Kidney (tissue), 22 donors: ENCODE measurements at places on chromosomes 1 and 21. TPM values are rescaled to one million over a fixed set of nuclear protein-coding genes. Genes with fewer than 3 reads are reported as not detected.

HCN3 gene
- 3.3 TPM for total RNA-seq

NBPF10 gene
- 3.8 TPM for total RNA-seq

GRCh38 chr1:15236321-15236721 is 10.7 kb upstream of the FHAD1 start:
- no peak overlapping the region for H3K4me3 ChIP-seq
- H3K27ac ChIP-seq, result no peak overlapping the region
- no peaks in the 10 kb centered on the region for H3K27me3 ChIP-seq
- H3K36me3 ChIP-seq, result no peaks in the 10 kb centered on the region

DNA sequence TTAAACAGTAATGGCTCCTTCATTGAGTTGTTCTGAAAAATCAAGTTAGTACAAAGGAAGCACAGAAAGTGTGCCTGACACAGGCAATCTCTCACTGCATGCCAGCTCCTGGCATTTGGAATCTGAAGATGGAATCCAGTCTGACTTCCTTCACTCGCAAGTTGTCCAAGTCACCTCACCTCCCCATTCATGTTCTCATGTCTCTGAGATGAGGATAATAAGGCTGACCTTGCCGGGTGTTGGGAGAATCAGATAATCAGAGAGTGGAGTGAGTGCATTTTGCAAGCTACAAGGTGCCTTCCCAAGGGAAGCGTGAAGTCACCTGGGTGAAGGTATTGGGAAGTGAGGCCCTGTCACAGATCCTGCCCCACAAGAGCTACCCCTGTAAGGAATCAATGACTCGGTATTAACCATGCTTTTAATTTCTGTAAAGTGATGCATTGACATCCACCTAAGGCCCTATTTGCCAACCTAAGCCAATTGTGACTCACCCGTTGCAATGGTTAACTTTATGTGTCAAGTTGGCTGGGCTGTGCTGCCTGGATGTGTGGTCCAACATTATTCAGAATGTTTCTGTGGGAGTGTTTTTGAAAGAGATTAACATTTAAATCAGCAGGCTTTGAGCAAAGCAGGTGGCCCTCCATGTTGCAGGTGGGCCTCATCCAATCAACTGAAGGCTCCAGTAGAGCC is 62.5 kb upstream of the TARBP1 start:
- H3K27ac ChIP-seq, result no peak overlapping the region
- peaks cover 52% of the 10 kb centered on the region for H3K4me1 ChIP-seq
- no peaks in the 10 kb centered on the region for H3K36me3 ChIP-seq
- peak; percentile 25 for DNase-seq

GRCh38 chr1:86774305-86775295 is 70.2 kb downstream of the SH3GLB1 start:
- no peak overlapping the region for H3K27ac ChIP-seq
- peak; percentile 93 for DNase-seq
- H3K4me1 ChIP-seq, result no peaks in the 10 kb centered on the region
- no peaks in the 10 kb centered on the region for H3K36me3 ChIP-seq
- H3K27me3 ChIP-seq, result no peaks in the 10 kb centered on the region

GRCh38 chr1:31661856-31662255 is 17.2 kb upstream of the PEF1 start:
- no peaks in the 10 kb centered on the region for H3K4me1 ChIP-seq
- H3K27ac ChIP-seq, result no peak overlapping the region
- no peaks in the 10 kb centered on the region for H3K27me3 ChIP-seq

OPRD1 gene
- not detected for total RNA-seq

- no peaks in the 10 kb centered on the region for H3K27me3 ChIP-seq
- DNase-seq, result no peak
- H3K4me3 ChIP-seq, result no peak overlapping the region
- no peak overlapping the region for H3K27ac ChIP-seq
- no peaks in the 10 kb centered on the region for H3K4me1 ChIP-seq
- H3K36me3 ChIP-seq, result no peaks in the 10 kb centered on the region
Measured at GRCh38 chr1:29880556-29880955, 644.2 kb downstream of the PTPRU start.

- peak; percentile 13 for DNase-seq
- H3K4me3 ChIP-seq, result no peak overlapping the region
- no peaks in the 10 kb centered on the region for H3K36me3 ChIP-seq
- H3K4me1 ChIP-seq, result no peaks in the 10 kb centered on the region
- no peak overlapping the region for H3K27ac ChIP-seq
Measured at GRCh38 chr1:81512252-81513003, 288.3 kb upstream of the ADGRL2 start.

DNA sequence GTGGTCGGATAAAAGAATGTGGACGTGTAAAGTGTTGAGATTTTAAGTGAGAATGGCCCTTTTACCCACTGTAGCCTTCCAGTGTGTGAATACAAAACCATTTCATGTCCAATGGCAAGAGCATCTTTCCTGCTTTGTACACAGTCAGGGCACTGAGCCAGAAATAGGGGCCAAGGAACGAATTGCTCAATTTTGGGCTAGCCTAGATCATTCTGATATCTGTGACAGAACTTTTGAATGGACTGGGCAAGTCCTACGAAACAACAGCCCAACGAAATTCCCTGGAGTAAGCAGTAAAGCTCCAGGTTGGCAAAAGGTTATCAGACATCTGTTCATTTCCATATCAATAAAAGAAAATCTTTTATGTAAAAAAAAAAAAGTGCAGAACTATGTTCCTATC is 5.5 kb downstream of the KIF26B start:
- H3K4me3 ChIP-seq, result no peak overlapping the region
- H3K27ac ChIP-seq, result no peak overlapping the region
- no peaks in the 10 kb centered on the region for H3K27me3 ChIP-seq
- DNase-seq, result no peak
- no peaks in the 10 kb centered on the region for H3K4me1 ChIP-seq

- peak overlapping the region; percentile 14 for H3K27ac ChIP-seq
- no peaks in the 10 kb centered on the region for H3K4me1 ChIP-seq
- no peaks in the 10 kb centered on the region for H3K27me3 ChIP-seq
- DNase-seq, result no peak
- no peak overlapping the region for H3K4me3 ChIP-seq
Measured at GRCh38 chr1:164659621-164660411, 100.8 kb downstream of the PBX1 start.

DNA sequence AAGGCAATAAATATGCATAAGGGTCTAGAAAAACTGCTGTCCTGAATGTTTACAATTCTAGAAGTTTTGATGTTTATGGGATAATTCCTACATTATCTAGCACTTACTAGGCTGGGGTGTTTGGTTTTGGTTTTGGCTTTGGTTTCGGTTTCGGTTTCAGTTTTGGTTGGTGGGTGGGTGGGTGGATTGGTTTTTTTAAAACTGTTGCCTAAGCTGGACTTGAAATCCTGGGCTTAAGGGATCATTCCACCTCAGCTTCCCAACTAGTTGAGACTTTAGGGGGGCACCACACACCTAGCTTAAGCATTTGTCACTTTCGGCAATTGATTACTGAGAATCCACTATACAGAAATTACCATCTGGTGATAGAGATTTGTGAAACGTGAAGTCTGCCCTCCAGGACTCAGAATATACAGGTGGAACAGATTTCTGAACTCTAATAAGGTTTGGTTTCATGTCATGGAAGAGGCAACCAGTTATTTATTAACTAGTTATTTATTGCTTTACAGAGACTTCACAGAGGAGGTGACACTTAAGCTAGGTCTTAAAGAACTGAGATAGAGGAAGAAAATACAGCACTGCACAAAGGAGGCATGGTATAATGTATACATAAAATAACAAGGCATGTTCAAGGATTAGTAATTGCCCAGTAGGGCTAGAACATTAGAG is 69.6 kb downstream of the PIK3R3 start:
- no peaks in the 10 kb centered on the region for H3K27me3 ChIP-seq
- peaks cover 7% of the 10 kb centered on the region for H3K36me3 ChIP-seq
- DNase-seq, result peak; percentile 17

DNA sequence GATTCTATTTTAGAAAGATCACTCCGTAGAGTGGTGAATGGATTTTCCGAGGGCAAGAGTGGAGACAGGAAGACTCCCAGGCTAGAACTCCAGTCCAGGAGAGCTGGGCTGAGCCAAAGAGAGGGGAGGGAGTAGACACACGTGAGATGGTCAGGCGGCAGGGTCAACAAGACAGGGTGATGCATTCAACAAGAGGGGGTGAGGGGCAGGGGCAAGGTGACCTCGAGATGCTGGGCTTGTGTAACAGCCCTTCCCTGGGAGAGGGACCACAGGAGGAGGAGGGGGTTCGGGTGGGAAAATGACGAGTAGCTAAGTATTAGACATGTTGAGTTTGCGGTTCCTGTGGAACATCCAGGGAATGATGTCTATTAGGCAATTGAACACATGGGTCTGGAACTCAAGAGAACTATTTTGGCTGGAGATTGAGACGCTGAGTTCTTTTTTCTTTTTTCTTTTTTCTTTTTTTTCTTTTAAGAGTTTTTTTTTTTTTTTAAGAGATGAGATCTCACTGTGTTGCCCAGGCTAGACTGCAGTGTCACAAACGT is 13.3 kb downstream of the RSPO1 start:
- no peak overlapping the region for H3K4me3 ChIP-seq
- no peak for DNase-seq
- H3K27me3 ChIP-seq, result no peaks in the 10 kb centered on the region
- H3K27ac ChIP-seq, result no peak overlapping the region
- no peaks in the 10 kb centered on the region for H3K36me3 ChIP-seq
- H3K4me1 ChIP-seq, result no peaks in the 10 kb centered on the region

DNA sequence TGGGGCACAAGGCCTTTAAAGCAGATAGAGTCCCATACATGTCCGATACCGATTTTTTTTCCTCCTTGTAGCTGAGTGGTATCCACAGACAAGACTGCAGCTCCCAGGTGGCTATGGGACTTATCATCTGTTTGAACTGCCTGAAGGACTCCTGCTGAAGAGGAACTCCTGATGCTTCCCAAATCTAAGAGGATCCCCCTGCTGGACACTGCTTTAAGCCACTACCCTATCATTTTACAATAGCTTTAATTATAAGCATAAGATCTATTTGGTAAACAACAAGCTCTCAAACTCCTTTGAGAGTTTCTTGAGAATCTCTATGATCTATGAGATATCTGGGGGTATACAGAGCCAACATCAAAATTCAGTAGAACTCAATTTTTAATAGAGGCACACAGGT is 11.7 kb downstream of the NDC1 start:
- H3K27me3 ChIP-seq, result no peaks in the 10 kb centered on the region
- no peak for DNase-seq

HTR6 gene
- not detected for total RNA-seq

FCRL2 gene
- 2.5 TPM for total RNA-seq

SV2A gene
- total RNA-seq, result 4.5 TPM

GRCh38 chr1:151817353-151817730 is 12.1 kb upstream of the LINGO4 start:
- H3K27ac ChIP-seq, result no peak overlapping the region
- H3K36me3 ChIP-seq, result peaks cover 40% of the 10 kb centered on the region
- no peak overlapping the region for H3K4me3 ChIP-seq

- H3K4me3 ChIP-seq, result no peak overlapping the region
- no peak for DNase-seq
- no peak overlapping the region for H3K27ac ChIP-seq
- no peaks in the 10 kb centered on the region for H3K4me1 ChIP-seq
Measured at GRCh38 chr1:121408354-121408753, 223.6 kb downstream of the SRGAP2C start.

DNA sequence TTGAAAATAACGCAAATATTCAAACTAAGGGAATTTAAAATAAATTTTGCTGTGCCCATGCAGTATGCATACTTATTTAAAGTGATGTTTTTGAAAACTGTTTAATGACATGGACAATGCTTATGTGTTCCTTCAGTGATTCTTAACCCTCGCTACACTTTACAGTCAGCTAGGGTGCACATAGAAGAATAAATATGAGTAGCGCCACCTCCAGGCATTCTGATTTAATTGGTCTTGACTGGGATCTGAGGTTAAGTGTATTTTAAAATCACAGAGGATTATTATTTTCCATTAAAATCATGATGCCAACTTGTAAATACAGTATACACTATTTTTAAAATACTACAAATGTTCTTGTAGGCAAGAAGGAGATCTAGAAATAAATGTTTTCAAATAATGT is 373.5 kb upstream of the ADGRL4 start:
- H3K36me3 ChIP-seq, result no peaks in the 10 kb centered on the region
- H3K27ac ChIP-seq, result no peak overlapping the region
- no peak for DNase-seq
- no peaks in the 10 kb centered on the region for H3K4me1 ChIP-seq
- H3K27me3 ChIP-seq, result no peaks in the 10 kb centered on the region

LRRIQ3 gene
- total RNA-seq, result 1.6 TPM

DNA sequence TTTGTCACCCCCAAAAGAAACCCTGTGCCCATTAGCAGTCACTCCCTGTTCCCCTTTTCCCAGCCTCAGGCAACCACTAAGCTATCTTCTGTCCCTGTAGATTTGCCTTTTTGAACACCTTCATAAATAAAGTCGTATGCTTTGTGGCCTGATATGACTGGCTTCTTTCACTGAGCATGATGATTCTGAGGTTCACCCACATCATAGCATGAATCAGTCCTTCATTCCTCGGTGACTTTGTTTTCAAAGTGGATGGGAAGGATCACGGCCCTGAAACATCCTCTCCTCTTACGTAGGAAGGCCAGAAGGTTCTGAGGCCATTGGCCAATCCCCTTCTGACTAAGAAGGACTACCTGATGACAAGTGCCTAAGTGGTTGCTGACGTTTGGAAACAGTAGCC is 39.1 kb downstream of the NIPAL3 start:
- no peak overlapping the region for H3K4me3 ChIP-seq
- DNase-seq, result no peak
- H3K27ac ChIP-seq, result no peak overlapping the region
- H3K36me3 ChIP-seq, result peaks cover 6% of the 10 kb centered on the region
- H3K4me1 ChIP-seq, result no peaks in the 10 kb centered on the region
- H3K27me3 ChIP-seq, result no peaks in the 10 kb centered on the region

KPRP gene
- total RNA-seq, result not detected

GRCh38 chr1:173758980-173759379 is 44.2 kb downstream of the KLHL20 start:
- no peak overlapping the region for H3K4me3 ChIP-seq
- H3K27ac ChIP-seq, result no peak overlapping the region
- no peaks in the 10 kb centered on the region for H3K4me1 ChIP-seq

FAM110D gene
- 8.1 TPM for total RNA-seq

DNA sequence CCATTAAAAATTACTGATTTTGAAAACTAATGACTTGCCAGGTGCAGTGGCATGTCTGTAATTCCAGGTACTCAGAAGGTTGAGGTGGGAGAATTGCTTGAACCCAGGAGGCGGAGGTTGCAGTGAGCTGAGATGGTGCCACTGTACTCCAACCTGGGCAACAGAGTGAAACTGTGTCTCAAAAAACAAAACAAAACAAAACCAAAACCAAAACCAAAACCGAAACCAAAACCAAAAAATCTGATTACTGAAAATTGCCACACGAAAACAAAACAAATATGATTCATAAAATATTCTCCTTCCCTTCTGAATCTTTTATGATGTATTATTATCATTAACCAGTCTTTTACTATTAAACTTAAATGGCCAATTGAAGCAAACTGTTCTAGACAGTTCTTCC is 74.1 kb downstream of the SERINC2 start:
- H3K36me3 ChIP-seq, result no peaks in the 10 kb centered on the region
- H3K4me1 ChIP-seq, result peaks cover 3% of the 10 kb centered on the region
- no peak for DNase-seq
- H3K27ac ChIP-seq, result no peak overlapping the region
- H3K27me3 ChIP-seq, result no peaks in the 10 kb centered on the region
- H3K4me3 ChIP-seq, result no peak overlapping the region

- H3K36me3 ChIP-seq, result no peaks in the 10 kb centered on the region
- DNase-seq, result no peak
- no peaks in the 10 kb centered on the region for H3K4me1 ChIP-seq
- no peak overlapping the region for H3K27ac ChIP-seq
Measured at GRCh38 chr1:209883341-209883971, 54.6 kb upstream of the SYT14 start.
